ENCODE measurements at places on chromosomes 12 and 14.

GRCh38 chr14:104882325-104882973 lies 17.4 kb downstream of the CEP170B start:
- no peak for DNase-seq

DNA sequence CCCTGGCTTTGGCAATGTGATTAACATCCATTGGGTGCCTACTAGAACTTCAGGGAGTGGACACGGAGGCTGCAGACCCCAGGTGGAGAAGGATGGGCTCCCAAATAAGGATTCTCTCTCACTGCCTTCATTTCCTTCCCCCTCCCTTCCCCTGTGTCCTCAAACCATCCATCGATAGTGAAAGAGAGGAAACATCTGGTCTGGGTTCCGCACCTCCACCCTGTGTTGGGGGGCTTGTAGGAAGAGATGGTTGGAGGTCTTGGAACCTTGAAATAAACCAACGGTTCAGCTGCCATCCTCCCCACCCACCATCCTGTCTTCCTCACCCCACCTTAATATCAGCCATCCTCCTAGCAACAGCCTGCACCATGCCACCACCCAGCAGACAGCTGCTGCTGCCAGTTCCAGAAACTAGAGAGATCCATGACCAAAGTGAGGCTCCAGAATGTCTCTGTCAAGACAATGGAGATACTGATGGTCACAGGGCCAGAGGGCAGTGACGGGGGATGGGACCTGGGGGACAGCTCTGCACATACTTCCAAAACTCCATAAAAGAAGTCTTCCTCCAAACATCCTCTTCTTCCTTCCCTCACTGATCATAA lies 153.1 kb upstream of the CCND2 start:
- no peak for DNase-seq

DNA sequence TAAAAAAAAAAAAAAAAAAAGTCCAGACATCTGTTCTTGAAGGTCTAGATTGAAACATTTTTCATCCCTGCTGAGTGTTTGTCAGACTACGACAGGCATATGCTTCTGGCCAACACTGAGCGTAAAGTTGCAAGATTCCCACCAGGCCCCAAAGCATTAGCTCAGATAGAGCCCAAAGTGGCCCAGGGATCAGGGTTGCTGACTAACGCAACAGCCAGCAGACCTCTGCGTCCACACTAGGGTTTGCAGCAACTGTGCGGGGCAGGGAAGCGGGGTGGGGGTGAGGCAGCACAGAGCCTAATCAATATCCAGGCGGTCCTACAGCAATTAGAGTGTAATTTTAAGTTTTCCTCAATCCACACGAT lies 55.7 kb downstream of the SSH1 start:
- DNase-seq, result peak; percentile 65

DNA sequence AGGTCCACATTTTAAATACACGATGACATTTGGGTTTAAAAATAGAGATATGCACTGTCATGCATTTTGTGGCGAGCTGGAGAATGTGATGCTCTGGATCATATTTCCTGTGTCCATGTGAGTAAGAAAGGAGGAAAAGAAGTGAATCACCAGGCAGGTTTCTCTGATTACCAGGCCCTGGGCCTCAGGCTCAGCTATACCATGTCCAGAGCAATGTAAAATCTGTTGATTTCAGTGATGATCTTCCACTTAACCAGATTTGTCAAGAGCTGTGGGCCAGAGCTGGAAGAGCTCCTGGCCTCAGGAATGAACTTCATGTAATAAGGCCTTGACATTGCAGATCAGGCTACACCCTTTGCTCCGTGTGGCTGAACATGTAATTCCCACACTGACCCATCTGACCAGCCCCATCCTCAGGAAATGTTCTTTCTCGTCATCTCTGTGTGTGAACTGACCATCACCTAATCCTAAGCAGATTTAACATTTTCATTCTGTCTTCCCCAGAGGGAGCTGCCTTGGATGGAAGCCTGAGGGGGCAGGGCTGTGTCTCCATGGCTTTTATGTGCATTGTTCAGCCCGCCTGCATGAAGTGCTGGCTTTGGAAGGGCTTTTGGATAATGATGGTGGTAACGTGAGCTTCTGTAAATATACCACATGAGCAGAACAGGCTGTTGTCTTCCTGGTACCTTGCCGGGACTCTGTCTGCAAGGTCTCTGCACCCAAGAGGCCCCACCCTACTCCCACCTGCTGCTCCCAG lies 54.5 kb downstream of the CRACR2A start:
- peak; percentile 90 for DNase-seq
